ENCODE measurements at places on chromosomes 2 and 18.

DNA sequence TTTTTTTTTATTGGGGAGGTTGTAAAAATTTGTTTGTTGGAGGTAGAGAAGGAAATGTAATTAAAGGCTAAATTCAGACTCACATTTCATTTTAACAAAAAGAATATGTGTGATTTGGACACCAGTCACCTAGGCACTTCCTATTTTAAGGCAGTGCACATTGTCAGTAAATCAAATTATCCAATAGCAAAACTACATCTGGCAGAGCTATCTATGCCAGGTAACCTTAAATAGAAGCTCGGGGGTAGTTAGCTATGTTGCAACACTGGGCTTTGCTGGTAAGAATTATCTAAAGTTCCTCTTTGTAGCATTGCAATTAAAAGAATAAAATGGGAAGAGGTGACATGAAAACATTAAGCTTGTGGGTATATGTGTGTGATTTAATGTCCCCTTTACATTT is 1064.4 kb upstream of the ZEB2 start:
- DNase-seq = no peak

DNA sequence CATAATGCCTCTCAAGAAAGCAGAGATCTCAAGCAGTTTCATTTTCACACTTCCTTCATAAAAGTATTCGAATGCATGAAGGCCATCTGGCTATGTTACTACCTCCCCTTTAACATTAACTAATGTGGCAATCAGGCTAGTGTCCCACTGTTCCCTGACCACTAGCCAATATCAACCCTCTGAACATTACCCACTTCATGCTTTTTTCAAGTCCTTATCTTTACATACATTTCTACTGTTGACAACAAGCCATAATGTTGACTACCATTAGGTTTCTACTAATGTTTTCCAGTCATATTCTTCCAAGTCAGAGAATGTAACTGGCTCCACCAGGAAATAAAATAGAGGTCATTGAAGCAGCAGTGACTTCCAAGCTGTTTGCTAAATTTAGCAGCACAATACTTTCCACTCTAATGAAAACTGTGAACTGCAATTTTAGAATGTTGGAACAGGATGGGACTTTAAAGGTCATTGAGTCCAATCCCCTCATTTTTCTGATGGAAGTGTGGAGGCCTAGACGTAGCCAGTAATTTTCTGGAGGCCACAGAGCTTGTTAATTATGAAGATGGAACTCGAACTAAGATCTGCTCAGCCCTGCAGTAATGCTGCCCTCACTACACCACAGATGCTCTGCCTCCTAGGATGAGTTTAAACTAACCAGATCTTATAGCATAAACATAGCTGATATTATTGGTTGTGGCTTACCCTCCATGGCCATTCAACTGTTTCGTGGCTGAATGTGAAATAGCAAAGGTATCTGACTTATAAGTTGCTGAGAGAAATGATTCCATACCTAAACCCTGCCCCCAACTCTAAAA is 630 bp upstream of the PPP1R1C start:
- no peak for DNase-seq

- no peak for DNase-seq
Measured at GRCh38 chr18:71250191-71250590, 961.3 kb downstream of the SOCS6 start.

GRCh38 chr2:156319811-156320485 is 12.6 kb downstream of the NR4A2 start:
- no peak for DNase-seq

DNA sequence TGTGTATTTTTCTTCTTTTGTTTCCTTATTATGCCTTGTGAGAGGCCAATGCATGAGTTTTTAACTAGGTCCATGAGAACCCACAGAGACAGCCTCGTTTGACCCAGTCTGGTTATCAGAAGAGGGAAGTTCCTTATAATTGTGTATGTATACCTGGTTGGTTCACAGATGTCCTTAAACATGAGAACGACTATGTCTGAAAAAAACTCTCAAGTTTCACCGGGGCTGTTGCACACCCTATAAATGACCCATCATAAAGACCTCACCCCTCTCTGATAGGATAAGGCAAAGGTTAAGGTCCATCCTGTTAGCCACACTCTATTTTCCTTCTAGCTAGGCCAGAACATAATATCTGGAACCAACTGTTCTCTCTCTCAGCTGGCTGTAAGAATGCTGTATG is 42.7 kb upstream of the MSH2 start:
- no peak for DNase-seq

DNA sequence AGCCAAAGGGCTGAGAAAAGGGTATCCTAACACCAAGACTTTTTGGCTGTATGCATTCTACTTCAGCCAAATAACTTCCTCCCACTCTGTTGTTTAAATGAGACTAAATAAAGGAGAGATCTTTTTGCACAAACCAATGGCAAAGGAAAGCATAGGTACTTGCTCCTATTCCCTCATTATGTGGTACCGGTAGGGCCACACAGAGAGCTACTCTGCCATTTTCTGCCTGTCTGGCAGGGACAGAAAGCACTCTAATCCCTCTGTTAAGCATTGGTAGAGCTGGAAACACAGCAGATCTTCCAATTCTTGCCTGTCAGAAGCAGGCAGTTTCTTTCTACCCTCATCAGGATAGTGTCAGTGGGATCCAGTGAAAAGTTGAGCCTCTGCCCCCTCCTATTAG is 918.3 kb upstream of the TMEFF2 start:
- DNase-seq = no peak

GRCh38 chr2:7539760-7540159 is 622.5 kb downstream of the RNF144A start:
- no peak for DNase-seq

- no peak for DNase-seq
Measured at GRCh38 chr18:63137999-63138435, 181.6 kb downstream of the BCL2 start.
